ENCODE measurements at places on chromosomes 12 and 14.

DNA sequence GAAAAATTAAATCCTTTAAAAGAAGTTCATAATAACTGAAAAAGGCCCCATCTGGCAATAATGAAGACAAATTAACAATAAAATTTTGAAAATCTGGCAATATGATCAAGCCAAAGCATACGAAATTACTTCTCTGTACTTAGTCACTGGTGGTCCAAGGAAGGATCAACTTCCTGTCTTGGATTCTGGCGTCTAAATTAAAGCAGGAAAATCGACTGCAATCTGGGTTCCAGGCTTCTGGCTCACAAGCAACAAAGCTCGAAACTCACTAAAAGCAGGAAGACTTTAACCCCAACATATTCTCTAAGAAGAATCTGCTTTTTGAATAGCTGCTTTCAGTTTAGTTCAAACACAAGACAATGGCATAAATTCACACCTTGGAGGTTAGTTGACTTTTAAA lies 49.7 kb downstream of the LRIG3 start:
- no peak for DNase-seq

DNA sequence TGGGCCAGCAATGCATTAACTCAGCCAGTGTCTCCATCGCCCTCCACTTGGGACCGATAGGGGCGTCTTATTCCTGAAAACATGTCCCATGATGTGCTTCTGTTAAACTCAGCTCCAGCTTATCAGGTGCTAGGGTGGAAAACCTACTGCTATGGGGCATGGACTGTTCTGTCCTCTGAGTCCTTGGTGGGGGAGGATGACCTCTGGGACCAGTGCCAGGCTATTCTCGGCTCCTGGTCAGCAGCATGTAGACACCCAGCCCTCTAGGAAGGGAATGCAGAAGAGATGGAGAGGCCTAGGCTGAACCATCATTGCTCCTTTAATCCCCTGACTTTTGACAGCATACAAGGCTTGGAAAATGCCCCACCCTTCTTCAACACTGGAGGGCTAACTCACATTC lies 486.2 kb downstream of the MED13L start:
- DNase-seq, result no peak

DNA sequence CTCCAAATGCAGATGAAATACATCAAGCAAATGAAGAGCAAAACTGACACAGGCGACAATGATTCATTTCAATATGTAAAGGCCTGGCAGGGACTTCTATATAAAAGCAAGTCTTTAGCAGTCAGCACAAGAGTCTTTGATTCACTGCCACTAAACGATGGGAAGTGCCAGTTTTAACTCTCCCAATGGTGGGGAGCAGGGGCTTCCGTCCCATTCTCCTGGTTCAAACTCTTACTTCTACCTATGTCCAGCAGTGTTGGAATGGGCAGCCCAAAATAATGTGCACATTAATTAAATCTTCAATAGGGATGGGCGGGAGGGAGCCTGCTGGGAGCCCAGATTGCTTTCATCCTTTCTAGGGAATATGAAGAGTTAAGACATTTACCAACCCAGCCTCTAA lies 97.5 kb upstream of the MDM1 start:
- no peak for DNase-seq

DNA sequence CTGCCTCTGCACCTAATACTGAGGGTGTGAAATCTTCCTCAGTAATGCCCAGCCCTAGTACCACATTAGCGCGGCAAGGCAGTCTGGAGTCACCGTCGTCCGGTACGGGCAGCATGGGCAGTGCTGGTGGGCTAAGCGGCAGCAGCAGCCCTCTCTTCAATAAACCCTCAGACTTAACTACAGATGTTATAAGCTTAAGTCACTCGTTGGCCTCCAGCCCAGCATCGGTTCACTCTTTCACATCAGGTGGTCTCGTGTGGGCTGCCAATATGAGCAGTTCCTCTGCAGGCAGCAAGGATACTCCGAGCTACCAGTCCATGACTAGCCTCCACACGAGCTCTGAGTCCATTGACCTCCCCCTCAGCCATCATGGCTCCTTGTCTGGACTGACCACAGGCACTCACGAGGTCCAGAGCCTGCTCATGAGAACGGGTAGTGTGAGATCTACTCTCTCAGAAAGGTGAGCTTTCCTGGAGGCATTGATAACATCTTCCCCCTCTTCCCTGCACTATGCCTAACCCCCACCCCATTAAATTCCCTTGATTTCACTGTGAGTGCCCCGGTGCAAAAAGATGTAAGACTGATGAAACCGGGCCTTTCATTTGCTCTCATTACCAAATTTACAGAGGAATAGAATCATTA lies 291.4 kb downstream of the NAV3 start:
- DNase-seq, result no peak
